ENCODE measurements at places on chromosomes 2 and 18. TPM values are rescaled to one million over a fixed set of nuclear protein-coding genes. Genes with fewer than 3 reads are reported as not detected.

- no peaks in the 10 kb centered on the region for H3K36me3 ChIP-seq
- peak overlapping the region; percentile 67 for H3K4me3 ChIP-seq
- no peaks in the 10 kb centered on the region for H3K4me1 ChIP-seq
- H3K27me3 ChIP-seq, result no peaks in the 10 kb centered on the region
- peak overlapping the region; percentile 89 for H3K27ac ChIP-seq
Measured at GRCh38 chr2:95208106-95208505, 785 bp downstream of the ZNF892 start.

DNA sequence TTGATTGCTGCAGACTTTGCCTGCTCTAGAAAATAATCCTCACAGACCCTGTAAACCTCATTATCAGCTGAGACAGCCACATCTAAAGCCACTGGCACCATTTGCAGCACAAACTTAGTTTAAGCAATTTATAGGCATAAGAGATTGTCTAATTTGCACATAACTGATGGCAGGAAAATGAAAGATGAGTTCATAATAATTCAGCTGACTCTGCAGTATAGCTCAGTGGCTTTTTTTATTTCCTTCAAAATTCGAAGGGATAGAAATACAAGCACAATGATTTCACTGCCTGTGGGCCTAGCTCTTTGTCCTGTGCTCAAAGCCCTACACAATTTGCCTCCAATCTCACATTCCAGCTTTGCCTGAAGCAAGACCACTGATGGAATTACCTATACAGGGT lies 341.2 kb downstream of the RAD51AP2 start:
- no peak overlapping the region for H3K27ac ChIP-seq
- no peak for DNase-seq
- no peak overlapping the region for H3K4me3 ChIP-seq
- no peaks in the 10 kb centered on the region for H3K4me1 ChIP-seq
- no peaks in the 10 kb centered on the region for H3K27me3 ChIP-seq

The GALNT3 gene
- total RNA-seq, result 1.6 TPM

GRCh38 chr2:197985029-197985638 lies 180.7 kb downstream of the PLCL1 start:
- no peaks in the 10 kb centered on the region for H3K36me3 ChIP-seq
- H3K27ac ChIP-seq, result no peak overlapping the region
- H3K4me1 ChIP-seq, result no peaks in the 10 kb centered on the region
- no peak overlapping the region for H3K4me3 ChIP-seq
- H3K27me3 ChIP-seq, result no peaks in the 10 kb centered on the region

The SATB2 gene
- total RNA-seq, result 8.2 TPM

Data from uterus (tissue), 4 donors.